H54 (cell line): ENCODE measurements at places on chromosomes 1 and 21.
A peak's percentile ranks its signal among the peaks of the same experiment; 100 is the strongest.

GRCh38 chr1:53642607-53643006, 96.4 kb downstream of the GLIS1 start:
- no peak for DNase-seq

GRCh38 chr1:63773815-63774616, at the start of gene ROR1:
ROR1 (plus strand) TSS chr1:63774017.
- DNase-seq: peak; percentile 83

DNA sequence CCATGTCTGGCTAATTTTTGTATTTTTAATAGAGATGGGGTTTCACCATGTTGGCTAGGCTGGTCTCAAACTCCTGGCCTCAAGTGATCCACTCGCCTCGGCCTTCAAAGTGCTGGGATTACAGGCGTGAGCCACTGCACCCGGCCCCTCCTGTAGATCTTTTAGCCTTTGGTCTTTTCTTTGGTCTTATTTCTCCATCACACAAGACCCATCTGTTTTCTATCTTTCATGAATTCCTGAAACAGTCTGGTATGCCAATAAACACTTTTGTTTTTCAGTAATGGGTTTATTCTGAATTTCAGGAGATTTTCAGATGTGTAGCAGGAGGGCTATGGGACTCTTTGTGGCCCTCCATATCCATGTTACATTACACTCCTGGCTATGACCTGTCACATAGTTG, 23.2 kb downstream of the ERRFI1 start:
- DNase-seq: no peak

DNA sequence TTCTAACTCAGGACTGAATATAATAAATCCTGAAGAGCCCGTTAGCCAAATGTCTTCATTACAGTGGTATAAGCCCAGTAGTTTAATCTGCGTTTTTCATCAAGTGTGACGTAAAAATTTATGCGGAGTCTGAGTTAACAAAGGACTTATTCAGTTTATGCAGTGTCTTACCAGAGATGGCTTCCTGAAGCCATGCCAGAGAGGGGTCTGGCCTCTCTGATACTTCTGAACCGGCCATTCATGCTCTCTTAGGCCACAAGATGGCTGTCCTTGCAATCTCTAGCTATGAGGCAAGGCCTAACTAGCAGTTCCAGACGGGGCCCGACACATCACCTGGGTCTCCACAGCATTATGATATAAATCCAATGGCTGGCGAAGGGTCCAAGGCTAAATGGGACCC, 101.4 kb downstream of the TEX35 start:
- no peak for DNase-seq

- DNase-seq: peak; percentile 67
Observed at GRCh38 chr1:227788271-227789083, 27.0 kb upstream of the PRSS38 start.

GRCh38 chr1:199033661-199034060, 394.8 kb downstream of the PTPRC start:
- DNase-seq: no peak

GRCh38 chr21:34889676-34890469, 159.2 kb downstream of the RUNX1 start:
- peak; percentile 78 for DNase-seq

DNA sequence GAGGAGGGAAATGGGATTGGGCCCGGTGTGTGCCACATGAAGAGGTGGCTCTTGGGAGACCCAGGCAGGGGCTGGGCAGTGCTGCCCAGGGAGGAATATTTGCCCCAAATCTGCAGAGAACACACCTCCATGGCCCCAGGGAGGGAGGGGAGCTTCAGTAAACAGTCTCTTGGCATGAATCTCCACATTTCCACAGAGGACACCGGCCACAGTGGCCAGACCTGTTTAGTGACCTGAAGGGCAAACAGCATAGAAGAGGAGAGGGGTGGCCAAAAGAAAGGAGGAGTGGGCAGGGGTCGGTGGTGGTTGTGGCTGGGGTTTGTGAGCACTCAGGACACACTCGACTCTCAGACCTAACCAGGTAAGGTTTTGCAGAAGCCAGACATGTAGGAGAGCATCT, 54.0 kb upstream of the IFFO2 start:
- no peak for DNase-seq

DNA sequence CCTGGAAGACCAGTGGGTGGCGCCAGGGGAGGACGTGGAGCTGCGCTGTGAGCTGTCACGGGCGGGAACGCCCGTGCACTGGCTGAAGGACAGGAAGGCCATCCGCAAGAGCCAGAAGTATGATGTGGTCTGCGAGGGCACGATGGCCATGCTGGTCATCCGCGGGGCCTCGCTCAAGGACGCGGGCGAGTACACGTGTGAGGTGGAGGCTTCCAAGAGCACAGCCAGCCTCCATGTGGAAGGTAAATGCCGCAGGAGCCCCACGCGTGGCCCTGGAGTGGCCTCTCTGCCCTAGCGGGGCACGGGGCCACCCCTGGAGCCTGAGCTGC, 75.2 kb downstream of the OBSCN start:
- DNase-seq: no peak
